T47D (cell line): ENCODE measurements at places on chromosomes 5 and 9.

DNA sequence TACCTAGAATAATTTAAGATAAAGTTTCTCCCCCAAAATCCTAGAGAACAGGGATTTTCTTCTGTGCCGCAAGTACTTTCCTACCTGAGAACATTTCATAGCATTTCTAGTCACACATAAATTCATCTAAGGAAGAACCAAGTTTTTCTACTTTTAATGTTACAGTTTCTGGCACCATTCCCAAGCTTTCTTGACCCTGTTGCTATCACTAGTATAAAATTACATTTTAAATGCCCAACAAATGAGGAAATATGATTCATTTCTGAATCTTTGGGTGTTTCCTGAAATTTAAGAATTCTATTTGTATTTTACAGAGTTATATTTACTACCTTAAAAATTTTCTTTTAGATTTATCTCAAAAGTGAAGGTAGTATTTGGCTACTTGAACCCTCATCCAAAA is 137.8 kb downstream of the LPAR1 start:
- no peak for DNase-seq

GRCh38 chr5:67643536-67643935 is 446.9 kb upstream of the CD180 start:
- no peak for DNase-seq

DNA sequence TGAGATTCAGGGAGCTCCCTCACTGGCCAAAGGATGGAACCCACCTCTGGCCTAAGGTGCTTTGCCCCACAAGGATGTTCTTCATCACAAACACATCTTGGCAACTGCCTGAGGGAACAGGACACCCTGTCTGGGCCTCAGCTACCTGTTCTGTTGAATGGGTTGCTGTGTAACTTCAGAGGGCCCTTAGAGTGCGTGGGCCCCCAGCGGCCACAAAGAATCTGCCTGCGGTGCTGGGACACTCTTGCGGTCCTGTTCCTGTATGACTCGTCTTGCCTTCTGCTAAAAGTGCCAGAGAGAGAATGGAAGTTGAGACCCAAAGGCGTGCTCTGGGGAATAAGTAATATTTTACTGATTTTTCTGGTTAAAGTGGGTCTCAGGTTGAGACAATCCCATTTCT is 14.1 kb upstream of the RPL26L1 start:
- no peak for DNase-seq

GRCh38 chr5:68875351-68875750 is 218.5 kb upstream of the SLC30A5 start:
- no peak for DNase-seq

DNA sequence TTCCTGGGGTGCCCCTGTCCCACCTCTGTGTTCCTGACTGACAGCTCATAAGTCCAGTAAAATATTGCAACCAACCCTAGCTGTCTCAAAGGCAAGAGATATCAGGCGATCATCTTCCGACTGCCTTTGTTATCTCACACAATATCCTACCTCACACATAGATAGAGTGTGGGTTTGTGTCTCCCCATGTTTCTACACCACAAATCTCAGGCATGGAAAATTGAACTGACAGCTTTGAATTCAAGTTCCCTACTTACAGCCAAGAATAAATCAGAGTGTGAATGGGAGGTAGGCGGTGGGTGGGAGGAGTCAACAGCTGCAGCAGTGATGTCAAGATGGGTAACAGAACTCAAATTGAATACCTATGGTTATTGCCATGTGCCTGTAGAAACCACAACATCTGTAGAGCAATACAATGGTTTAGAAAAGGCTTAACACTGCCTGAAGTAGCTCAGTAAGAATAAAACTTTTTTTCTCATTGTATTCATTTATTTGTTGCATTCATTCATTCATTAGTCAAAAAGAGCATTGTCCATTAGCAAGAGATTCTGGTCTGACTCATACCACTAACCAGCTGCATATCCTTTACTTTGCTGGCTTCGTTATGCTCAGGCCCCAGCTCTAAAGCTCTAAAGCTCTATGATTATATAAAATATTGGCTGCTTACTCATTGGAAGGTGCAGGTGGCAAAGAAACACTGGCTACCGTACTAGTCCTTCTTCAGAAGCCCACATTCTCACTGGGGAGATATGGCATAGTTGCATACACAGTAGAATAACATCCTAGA is 108.2 kb upstream of the DMAC1 start:
- DNase-seq = no peak

DNA sequence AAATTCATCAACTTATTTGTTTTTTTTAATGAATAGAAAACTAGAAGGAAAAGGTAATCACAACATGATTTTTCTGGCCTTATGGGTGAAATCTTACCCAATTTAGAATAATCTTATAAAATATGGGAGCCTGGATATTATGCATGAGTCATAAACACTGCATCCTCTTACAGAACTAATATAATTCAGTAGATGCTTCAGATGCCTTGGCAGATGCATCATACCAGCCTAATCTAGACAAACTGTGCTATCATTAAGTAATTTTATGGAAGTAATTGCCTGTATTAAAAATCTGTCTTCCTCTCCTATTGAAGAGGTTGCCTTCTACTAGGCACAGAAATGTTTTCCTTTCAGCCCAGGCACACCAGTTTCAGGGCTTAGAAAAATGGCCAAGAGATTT is 2384.6 kb upstream of the WWC1 start:
- no peak for DNase-seq

DNA sequence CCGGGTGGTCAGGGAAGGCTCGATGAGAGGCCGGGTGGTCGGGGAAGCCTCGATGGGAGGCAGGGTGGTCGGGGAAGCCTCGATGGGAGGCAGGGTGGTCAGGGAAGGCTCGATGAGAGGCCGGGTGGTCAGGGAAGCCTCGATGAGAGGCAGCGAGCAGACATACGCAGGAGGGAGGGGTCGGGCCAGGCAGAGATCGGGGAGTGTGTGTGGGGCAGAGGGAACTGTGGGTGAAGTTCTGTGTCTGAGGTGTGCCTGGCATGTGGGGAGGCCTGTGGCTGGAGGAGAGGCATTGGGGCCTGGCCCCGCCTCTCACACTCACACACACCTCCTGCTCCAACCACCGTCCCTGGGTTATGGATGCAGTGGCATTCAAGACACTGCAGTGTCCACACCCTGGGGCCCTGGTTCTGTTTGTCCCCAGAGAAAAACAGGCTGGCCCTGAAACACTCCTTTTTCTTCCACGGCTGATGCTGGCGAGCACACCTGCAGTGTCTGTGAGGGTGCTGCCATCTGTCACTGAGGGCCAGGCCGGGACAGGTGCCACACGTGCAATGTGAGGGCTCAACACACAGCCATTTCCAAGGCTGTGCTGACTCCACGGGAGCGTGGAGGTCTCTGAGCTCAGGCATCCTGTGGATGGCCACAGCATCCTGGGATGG is 6.5 kb upstream of the PLEKHG4B start:
- no peak for DNase-seq

GRCh38 chr9:26768145-26768544 is 124.5 kb downstream of the CAAP1 start:
- no peak for DNase-seq

GRCh38 chr5:90169078-90169477 is 240.5 kb downstream of the CETN3 start:
- no peak for DNase-seq

DNA sequence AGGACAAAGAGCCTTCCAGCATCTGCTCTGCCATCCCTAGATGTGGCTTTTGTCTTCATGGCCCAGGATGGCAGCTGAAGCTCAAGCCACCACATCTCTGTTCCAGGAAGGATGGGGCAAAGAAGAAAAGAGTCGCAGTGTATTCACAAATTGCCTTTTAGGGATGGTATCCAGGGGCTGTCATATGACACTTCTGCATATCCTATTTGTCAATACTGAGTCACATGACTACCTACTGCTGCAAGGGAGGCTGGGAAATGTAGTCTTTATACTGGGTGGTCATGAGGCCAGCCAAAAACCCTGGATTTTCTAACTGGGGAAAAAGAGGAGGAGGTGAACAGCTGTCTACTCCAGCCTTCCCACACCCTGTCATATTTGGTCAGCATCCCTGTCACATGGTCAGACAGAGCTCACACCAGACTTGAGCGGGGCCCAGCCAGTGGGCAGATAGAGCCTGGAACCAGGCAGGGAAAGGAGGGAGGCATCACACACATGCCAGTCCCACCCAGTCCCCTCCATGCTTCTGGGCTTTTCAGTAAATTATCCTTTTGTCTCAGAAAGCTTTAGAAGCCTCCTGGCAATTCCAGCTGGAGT is 52.0 kb downstream of the OLFM1 start:
- no peak for DNase-seq

GRCh38 chr9:120186276-120186675 is 393.7 kb downstream of the CDK5RAP2 start:
- no peak for DNase-seq

DNA sequence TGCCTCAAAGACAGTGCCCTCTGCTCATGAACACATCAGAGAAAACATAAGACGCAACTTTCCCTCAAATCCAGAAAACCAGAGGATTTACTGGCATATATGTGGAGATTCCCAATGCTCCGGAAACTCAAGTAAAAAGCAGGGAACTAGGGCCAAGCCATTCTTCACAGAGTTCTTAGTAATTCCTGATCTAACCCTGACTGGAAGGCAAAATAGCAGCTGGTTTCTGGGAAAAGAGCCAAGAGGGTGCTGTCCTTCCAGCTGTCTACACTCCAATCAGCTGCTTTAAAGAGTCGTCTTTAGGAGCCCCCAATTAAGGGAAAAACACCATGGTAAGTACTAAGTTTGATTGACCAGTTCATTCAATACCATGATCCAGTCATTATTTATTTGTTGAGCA is 49.6 kb downstream of the GNA14 start:
- no peak for DNase-seq

DNA sequence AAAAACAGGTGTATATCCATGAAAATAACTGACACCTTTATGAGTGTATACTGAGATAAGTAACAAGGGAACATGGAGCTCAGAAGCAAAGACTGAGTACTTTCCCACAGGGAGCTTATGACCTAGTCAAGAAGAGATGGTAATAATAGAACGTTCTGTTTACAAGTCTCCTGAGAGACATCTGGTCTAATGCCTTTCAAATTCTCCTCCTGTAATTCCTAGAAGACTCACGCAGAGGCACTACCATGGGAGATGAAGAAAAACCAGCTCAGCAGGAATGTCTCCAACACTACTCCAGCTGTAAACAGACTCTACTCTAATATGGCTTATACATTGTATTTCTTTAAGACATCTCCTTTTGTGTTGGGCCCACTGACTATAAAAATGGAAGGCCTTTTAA is 503.6 kb upstream of the TUSC1 start:
- DNase-seq = no peak

GRCh38 chr9:95081998-95082397 is 235.5 kb downstream of the FANCC start:
- DNase-seq = no peak

- DNase-seq = no peak
Measured at GRCh38 chr9:6911901-6912638, 154.3 kb downstream of the KDM4C start.

GRCh38 chr5:109910874-109911273 is 221.1 kb downstream of the MAN2A1 start:
- DNase-seq = no peak

GRCh38 chr9:131811405-131811804 is 71.5 kb upstream of the RAPGEF1 start:
- DNase-seq = no peak

GRCh38 chr5:172855597-172856292 is 21.7 kb downstream of the ERGIC1 start:
- no peak for DNase-seq

GRCh38 chr9:36292641-36293040 is 34.4 kb upstream of the GNE start:
- DNase-seq = no peak

DNA sequence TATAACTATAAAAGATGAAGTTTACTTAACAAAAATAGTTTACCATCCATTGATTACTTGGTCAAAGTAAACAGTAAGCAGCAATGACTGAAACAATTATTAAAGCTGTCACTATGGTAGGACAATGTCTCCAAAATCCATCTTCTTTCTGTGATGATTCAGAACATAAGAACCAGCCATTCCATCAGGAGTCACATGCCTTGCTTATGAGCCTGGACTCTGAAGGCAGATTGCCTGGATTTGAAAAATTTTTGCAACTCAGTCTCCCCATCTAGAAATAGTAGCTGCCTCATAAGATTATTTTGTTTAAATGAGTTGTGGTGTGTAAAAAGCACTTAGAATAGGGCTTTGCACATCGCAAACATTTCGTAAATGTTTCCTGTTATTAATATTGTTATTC is 136.2 kb downstream of the LIFR start:
- no peak for DNase-seq

DNA sequence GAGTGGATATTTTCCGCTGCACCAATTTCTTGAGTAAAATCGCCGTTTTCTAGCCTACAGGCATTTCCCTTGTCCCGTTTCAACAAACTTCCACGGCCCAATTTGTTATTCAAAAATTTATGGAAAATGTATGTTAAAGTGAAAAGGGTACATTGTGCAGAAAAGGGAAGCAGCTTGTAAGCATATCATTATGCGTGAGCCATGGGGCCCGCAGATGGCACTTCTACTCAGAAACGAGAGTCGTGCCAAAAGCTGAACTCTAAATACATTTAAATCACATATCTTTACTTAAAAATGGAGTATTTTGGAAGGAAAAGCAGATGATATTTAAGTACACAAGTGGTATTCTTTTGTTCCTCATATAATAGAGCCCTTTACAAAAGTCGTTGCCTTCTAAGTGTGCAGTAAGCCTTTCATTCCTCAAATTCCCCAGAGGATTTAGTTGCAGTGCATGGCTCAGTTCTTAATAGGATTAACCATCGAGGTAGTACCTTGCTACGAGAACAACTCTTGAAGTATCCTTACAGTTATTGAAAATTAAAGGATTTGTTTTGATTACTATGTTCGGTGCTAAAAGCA is 1227.2 kb upstream of the WWC1 start:
- DNase-seq = no peak

- no peak for DNase-seq
Measured at GRCh38 chr5:855771-856530, 5.2 kb upstream of the ZDHHC11 start.

DNA sequence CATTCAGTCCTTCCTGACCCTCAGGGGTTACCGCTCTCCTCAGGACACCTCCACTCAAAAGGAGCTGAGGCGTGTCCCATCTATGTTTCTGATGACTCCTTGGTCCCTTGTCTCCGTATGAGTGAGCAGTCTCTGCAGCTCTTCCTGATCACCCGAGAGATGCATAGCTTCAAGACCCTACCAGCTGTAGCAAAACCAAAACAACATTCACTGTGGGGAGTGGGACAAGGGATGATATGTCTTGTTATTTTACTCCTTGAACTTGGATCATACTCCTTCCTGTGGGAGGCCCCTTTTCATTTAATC is 14.4 kb downstream of the GLDC start:
- no peak for DNase-seq

GRCh38 chr5:148875205-148875875 is 48.9 kb downstream of the ADRB2 start:
- DNase-seq = no peak

- DNase-seq = no peak
Measured at GRCh38 chr5:73198833-73199592, 26.0 kb downstream of the TMEM174 start.

- no peak for DNase-seq
Measured at GRCh38 chr9:106467865-106468164, 395.2 kb upstream of the ZNF462 start.

DNA sequence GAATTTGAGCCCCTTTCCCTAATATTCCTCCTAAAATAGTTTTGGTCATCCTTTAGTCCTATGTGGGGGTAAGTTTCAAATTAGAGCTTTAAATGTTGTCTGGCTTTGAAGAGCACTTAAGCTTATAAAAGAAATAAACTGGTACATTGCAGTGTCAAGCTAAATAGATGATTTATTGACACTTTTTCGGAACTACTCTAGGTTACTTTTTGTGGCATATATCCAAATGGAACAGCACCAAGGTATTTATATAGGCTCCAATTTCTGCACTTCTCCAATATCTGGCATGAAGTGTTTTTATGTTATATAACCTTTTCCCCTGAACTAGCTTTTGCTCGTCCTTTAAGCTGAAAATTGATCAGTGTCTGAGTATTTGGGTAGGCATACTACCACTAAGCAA is 402.5 kb downstream of the NFIB start:
- DNase-seq = no peak
